ENCODE measurements at places on chromosomes 16 and 17.

DNA sequence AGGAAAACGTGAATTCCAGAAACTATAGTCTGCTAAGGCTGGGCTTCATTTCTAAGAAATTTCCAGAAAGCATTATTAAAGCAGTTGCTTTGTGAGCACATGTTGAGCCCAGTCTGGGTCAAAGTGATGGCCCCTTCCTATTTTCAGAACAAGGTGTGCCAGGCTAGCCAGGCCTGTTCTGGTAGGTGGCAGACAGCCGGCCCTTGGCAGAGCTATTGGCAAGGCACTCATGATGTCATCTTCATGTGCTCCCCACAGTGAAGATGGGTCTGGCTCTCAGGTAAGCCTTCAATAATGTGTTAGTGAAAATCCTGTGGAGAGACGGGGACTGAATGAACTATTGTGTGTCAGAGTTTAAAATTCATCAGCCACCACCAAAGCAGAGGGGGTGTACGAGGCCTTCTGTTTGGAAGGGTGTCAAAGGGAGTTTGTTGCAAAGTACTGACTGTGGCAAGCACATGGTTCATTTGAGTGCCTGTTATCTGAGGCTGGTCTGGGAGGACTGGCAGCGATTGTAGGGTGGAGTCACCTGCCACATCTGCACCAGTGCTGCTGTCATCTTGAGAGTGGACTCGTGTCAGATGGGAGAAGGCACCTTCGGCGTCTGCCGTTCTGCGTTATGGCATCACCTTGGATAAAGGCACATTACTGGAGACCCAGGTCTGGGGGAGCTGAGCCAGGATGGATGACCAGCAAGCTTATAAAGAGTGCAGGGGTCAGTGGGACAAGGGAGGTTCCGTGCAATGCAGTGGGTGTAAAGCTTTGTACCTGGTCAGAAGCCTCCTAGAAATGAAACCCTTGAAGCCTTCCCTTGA, 43.4 kb downstream of the KSR1 start:
- no peak for DNase-seq

DNA sequence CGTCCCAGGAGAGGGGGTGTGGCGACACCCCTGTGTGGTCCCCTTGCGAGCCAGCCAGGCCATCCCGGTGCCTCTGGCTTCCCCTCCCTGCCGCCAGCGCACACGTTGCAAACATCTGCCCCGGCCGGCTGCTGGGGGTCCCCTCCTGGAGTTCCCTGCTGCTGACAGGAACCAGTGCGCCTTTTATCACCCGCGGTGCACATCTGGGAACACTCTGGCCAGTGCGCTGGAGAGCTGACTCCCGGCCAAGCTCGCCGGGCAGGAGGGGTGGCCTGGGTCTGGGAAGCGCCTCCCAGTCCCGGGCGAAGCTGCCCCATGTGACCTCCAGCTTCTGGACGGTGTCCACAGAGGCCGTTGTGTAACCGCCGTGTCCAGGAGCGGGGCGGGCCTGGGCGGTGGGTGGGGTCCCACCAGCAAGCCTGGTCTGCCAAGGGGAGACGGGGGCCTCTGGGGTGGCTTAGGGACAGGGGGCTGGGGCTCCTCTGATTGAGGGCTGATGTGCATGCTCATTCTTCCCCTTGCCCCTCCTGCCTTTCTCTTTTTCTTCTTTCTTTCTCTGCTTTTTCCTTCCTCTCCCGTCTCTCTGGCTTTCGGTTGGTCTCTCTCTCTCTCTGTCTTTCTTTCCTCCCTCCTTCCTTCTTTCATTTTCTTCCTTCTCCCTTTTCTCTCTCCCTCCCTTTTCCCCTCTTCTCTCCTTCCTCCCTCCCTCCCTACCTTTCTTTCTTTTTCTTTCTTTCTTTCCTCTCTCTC, 25.2 kb upstream of the CIBAR2 start:
- no peak for DNase-seq

DNA sequence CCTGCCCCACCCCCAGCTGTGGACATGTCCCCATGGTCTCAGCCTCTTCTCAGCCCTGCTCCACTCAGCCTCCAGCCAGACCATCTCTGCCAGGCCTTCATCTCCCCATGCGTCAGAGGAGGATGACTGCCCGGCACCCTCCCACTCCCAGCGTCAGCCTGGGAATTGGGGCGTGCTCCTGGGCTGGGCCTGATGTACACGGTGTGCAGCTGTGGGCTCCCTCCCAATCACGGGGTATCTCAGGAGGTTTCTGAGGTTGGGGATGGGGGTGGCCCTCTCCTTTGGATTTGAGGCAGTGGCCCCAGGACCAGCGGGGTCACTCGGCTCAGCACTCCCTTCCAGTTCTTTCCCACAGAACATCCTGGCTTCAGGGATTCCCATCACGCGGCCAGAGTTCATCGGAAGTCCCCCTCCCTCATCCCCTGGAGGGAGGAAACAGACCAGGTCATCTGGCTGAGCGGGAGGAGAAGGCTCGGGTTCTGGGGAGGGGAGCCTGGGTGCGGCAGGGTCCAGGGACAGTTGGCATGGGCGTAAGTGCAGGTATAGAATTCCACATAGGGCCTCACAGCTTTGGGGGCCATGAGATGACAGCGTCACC, 36.9 kb downstream of the SOCS3 start:
- no peak for DNase-seq

DNA sequence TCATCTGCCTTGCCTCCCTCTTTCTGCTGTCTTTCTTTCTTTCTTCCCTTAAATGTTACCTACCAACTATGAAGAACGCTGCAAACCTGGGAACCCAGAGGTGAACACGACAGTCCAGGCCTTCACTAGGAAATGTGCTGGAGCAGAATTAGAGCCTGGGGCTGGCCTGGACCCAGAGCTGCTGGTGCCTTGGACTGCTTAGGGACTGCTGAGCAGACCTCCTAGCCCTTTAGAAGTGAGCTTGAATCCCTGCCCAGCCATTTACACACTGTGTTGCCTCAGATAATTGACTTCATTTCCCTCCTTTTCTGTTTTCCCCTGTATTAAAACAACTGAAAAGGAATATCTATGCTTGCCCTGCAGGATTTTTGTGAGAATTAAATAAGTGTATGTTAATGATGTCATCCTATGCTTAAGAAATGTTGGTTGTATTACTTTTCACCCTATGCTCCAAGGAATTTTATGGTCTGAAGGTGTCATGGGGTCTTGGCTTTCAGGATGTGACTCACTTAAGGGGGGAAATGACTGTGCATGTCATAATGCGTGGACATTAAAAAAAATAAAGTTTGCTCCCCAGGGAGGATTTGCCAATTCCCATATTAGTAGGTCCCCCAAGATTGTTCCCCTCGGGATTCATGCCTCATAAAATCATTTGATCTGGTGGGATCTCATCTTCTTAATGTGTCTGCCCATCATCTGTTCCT, 11.5 kb downstream of the CDH13 start:
- DNase-seq = peak; percentile 71

- no peak for DNase-seq
Observed at GRCh38 chr16:48280546-48280945, 33.2 kb upstream of the ABCC11 start.

- DNase-seq = no peak
Observed at GRCh38 chr17:152860-153420, 15.6 kb downstream of the SCGB1C2 start.

GRCh38 chr17:67594115-67594880, 123.4 kb upstream of the NOL11 start:
- no peak for DNase-seq

- peak; percentile 43 for DNase-seq
Observed at GRCh38 chr17:67377488-67378453, 690 bp downstream of the PITPNC1 start.

DNA sequence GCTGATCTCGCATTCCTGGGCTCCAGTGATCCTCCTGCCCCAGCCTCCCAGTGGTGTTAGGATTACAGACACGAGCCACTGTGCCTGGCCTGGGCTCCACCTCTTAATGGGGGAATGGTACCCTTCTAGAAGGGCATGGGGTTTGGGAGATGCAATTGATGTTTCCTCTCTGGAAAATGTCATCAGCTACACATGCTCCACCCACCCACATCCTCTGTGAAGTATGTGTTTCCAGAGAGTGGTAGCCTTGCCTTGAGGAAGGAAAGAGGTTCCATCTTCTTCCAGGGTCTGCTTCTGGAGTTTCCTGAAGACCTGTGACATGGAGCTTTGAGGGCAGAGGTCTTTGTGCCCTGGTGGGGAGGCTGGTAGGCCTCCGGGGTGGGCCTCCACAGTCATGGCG, 45.2 kb upstream of the GSE1 start:
- DNase-seq = no peak

DNA sequence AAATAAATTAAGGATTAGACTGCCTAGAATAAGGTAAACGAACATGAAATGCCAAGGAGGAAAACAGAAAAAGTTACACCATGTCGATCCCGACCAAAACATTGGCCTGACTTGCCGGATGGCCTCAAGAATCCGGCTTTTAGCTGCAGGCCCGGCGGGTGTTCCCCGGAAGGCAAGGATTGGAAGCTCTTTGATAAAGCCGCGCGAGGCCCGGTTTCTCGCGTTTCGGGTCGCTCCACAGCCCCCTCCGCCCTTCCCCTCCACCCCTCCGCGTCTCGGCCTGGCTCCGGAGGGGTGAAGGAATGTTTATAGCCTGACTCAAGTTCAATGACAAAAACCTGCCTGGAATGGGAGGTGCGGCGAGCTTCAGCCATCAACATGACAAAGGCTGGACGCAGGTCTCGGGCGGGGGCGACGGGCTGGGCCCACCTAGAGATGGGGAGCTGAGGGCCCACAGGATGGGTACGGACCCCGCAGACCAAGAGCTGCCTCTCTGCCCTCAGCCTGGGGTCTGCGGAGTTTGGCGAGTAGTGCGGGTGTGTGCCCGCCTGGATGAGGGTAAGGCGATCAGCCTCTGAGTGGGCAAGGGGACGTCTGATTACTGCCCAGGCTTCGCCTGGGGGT, 2.6 kb downstream of the PRAC1 start:
- no peak for DNase-seq

- DNase-seq = no peak
Observed at GRCh38 chr17:70366386-70366785, 197.1 kb downstream of the KCNJ2 start.

DNA sequence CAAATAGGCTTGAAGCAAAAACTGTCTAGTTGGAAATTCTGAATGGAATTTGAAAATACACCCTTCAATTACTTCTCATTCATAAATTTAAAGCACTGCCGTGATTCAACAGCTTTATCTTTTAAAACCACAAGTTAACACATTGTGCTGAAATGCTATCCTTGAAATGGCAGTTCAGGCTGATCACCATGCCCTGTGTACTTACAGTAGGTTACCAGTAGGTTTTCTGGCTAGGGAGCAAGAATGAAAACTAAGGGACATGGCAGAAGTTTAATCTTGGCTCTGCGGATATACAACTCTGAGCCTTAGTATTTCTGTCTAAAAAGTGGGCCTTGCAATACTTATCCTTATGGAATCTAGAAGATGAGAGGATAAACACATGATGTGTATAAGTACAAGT, 28.0 kb downstream of the NXPH3 start:
- no peak for DNase-seq

GRCh38 chr17:7176841-7177190, 2.4 kb downstream of the ASGR1 start:
- no peak for DNase-seq

DNA sequence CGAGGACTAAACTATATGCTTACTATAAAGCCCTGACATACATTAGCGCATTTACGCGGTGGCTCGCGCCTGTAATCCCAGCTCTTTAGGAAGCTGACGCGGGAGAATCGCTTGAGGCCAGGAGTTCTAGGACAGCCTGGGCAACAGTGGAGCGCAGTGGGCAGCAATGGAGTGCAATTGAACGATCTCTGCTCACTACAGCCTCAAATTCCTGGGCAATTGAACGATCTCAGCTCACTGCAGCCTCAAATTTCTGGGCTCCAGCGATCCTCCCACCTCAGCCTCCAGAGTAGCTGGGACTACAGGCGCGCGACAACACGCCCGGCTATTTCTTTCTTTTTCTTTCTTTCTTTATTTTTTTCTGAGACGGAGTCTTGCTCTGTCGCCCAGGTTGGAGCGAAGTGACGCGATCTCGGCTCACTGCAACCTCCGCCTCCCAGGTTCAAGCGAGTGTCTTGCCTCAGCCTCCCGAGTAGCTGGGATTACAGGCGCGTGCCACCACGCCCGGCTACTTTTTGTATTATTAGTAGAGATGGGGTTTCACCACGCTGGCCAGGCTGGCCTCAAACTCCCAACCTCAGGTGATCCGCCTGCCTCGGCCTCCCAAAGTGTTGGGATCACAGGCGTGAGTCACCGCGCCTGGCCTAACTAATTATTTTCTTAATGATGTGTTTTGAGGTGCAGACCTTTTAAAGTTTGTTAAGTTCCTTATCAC, 506 bp upstream of the COG7 start:
- no peak for DNase-seq

DNA sequence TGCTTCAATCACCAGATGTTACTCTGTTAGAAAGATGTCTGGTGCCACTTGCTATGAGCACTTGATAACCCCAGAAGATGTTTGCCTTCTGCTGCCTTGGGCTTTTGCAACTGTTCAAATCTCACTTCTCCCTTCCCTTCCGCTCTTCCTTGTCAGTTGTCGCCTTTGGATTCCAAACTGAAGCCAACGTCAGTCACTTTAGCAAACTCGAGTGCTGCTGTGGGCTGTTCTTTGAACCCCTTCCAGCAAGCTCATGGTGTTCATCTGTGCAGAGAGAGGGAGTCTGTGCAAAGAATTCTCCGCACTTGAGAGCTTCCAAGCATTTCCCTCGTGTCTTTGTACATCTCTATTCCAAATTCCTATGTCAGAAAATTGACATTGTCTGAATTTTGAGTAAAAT, 879.4 kb downstream of the CDH11 start:
- DNase-seq = no peak

DNA sequence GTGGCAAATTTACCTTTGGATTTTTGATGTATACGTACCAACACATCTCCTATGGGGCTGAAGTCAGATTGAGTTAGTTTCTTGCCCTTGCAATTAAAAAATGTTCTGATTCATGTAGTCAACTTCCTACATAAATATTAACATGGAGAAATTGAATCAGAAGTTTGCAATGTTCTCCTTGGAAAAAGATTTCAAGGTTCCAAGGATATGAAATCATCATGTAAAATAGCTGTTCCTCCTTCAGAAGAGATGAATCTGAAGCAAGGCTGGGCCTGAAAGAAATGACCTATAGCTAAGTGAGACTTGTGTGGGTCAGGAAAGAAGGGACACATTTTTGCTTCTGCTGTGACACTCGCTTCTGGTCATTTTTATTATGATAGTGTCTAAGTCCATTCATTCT, 131.7 kb downstream of the RGS9 start:
- no peak for DNase-seq

DNA sequence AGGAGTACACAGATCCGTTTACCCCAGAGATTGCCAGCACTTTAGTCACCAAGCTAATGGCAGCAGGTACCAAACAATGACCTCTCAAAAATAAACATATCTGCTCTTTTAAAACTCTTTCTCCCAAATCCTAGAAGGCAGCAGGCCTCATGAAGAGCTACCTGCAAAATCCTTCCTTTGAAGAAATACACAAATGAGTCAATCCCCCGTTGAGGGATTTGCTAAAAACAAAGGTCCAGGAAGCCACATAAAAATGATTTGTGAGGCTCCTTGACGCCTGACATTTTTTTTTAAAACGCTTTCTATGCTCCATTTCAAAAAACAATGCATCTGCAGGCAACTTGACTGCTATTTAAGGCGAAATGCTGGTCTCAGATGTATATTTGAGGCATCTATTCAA, 58.2 kb downstream of the NACA2 start:
- no peak for DNase-seq
